ENCODE measurements at places on chromosomes 4 and X.

DNA sequence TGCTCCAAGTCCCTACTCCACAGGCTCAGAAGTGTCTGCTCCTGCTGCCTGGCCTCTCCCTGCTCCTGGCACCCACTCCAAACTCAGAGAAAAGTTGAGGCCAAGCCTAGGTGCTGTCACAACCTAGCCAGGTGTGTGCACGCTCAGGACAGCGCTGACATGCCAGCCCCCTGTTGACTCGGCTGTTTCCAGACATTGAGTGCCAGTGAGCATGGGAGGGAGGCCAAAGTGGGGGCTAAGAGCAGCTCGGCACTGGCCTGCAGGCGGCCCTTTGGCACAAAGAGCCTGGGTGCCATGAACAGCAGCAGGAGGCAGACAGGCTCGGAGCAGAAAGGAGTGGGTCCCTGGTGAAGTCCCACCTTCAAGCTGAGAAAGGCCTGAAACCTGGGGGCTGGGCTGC is 79.6 kb upstream of the DDX60 start:
- no peak for DNase-seq

GRCh38 chr4:153126137-153126536 is 78.1 kb upstream of the TRIM2 start:
- DNase-seq = no peak

DNA sequence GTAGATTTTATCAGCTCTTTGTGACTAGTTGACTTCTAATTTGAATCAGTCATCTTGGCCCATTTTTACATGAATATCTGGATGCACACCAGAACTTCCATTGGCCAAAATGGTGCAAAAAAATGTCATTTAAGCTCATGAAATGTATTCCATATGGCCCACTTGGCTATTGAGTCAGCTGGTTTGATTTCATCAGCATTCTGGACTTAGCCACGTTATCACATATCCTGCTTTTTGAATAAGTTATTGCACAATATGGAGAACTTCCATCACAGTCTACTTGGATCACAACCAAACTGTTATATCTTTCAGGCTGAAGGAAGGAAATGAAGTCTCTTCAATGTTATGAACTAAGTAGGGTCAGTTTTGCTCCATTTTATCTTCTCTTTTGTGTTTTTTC is 640.6 kb downstream of the PCDH7 start:
- DNase-seq = no peak

- DNase-seq = no peak
Observed at GRCh38 chr4:94341481-94342370, 910 bp downstream of the HPGDS start.

DNA sequence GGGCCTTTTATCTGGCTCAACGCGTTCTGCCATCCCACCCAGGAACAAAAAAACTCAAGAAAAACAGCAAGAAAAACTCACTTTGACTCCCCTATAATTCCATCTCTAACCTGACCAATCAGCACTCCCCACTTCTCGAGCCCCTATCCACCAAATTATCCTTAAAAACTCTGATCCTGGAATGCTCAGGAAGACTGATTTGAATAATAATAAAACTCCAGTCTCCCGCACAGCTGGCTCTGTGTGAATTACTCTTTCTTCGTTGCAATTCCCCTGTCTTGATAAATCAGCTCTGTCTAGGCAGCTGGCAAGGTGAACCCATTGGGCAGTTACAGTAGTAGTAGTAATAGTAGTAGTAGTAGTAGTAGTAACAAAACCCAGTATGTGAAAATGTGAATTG is 165.7 kb upstream of the CASK start:
- no peak for DNase-seq

DNA sequence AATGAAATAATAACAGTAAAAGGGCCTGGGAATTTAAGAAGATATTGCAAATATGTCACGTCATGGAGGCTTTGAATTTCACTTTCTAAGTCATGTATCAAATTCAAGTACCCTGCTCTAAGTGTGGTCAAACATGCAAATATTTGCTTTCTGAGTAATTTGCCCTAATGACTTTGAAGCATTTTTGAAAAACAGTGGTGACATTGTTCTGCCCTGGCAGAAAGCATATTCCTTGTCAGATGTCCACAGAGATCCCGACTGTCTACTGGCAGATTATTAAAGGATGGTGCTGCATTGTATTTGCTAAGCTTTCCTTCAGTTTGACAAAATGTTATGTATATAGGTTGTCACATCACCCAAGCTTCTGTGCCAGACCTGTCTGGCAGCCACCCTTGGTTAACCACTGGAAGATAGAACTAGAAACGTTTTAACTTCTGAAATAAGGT is 92.5 kb downstream of the ANK2 start:
- DNase-seq = no peak

- no peak for DNase-seq
Observed at GRCh38 chr4:62398318-62398717, 1198.2 kb downstream of the ADGRL3 start.

GRCh38 chr4:100795581-100795980 is 277.8 kb upstream of the EMCN start:
- no peak for DNase-seq

- no peak for DNase-seq
Observed at GRCh38 chr4:80257851-80258250, 8.6 kb upstream of the FGF5 start.

DNA sequence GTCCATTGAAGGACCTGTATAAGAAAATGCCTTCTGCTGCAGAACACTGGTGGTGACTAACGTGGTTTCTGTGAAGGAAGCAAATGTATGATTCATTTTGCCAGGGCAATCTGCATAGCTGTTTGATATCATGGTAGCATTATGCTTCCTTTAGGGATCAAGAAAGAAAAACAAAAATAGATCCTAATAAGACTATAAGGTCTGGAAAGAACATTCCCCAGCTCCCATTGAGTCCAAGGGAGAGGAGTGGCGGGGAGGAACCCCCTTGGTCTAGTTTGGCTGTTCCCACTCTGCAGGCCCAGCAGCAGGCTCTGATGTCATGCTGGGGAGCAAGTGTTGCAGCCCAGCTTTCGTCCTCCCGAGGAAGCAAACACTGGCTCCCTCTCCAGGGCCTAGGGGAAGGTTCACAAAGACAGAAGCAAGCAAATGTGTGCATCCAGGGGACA is 154.5 kb upstream of the GALNT7 start:
- DNase-seq = no peak

DNA sequence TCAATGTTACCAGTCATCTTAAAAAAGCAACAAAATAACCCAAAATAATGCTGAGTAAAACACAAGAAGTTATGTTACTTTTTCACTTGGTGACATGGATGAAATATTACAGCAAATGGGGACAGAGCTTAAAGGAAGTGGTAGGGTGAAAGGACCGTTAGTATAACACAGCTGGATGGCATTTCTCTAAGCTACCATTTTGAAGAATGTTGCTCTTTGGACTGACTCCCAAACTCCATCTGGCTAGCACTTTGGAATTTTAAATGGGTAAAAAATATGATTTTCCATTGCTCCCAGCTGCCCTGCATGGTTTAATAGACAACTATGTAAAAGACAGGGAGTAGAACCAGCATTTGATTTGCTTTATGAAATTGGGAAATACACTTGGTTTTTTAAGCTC is 27.6 kb downstream of the CLCN5 start:
- DNase-seq = no peak

GRCh38 chr4:11428899-11429698 is 405 bp upstream of the HS3ST1 start:
- DNase-seq = peak; percentile 30

- no peak for DNase-seq
Observed at GRCh38 chrX:23228454-23228853, 106.2 kb upstream of the PTCHD1 start.

GRCh38 chr4:128675083-128675482 is 134.4 kb upstream of the JADE1 start:
- DNase-seq = no peak

DNA sequence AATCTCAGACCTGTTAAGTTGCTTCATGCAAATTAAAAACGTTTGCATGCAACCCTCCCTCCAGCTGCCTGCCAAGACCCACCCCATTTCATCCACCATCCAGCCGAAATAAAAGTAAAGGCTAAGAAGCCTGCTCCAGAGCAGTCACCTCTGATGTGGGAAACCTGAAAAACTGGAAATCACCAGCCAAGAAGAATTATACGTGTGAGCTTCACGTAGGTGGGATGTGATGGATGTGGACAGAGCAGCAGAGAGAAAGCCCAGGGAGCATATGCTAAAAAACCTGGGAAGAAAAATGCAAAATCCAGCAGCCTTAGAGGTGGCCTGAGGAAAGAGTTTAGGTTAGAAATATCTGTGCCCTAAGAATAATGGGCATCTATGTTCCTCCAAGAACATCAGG is 160.6 kb upstream of the STS start:
- DNase-seq = no peak

DNA sequence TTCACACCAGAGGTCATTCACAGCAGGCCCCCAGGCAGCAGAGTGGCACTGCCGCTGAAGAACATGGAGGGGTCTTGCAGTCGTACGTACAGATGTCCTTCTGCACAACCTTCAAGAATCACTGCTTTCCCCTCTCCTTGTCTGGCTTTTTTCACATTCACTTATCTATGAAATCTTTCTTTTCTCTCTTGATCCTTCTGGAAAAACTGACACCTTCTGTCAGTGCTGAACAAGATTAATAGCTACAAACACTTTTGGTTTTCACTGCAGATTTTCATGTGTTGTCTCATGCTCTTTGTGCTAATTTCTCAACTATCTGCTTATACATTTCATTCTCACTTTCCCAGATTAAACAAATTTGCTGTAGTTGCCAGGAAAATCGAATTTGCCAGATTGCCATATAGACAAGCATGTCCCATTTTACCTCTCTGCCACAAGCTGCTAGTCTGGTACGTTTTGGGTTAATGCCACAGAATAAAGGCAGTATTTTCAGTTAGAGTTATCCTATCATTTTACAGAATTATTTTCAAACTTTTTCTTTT is 83.1 kb downstream of the RPS3A start:
- DNase-seq = no peak

DNA sequence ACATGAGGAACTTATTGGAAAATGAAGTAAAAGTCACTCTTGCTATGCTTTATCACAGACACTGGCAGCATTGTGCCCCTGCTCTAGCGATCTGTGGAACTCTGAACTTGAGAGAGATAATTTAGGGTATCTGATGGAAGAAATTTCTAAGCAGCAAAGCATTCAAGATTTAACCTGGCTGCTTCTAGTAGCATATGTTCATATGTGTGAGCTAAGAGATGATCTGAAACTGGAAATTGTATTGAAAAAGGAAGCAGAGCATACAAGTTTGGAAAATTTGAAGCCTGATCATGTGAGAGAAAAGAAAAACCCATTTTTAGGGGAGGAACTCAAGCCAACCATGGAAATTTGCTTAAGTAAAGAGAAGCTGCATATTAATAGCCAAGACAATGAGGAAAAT is 657.7 kb downstream of the TRAM1L1 start:
- DNase-seq = no peak

DNA sequence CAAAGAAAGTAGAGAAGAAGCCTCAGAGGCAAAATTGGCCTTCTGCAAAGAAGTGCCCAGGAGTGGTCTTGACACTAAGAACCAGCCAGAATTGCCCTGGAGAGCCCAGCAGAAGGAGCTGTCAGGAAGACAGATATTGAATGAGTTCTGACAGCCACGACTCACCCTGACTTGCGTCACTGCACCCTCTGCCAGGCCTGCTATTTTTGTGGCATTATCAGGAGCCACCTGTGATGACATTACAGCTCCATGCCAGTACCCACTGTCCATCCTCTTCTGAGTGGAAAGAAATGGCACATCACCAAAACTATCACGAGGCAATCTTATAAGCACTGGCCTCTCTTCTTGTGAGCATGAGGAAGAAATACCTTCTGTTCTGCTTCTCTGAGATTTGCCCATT is 67.7 kb downstream of the SMIM20 start:
- DNase-seq = no peak

GRCh38 chrX:129641941-129642340 is 12.8 kb downstream of the APLN start:
- DNase-seq = no peak

- DNase-seq = no peak
Observed at GRCh38 chrX:17415242-17415810, 40.3 kb downstream of the NHS start.

- DNase-seq = no peak
Observed at GRCh38 chrX:107565931-107566603, 62.2 kb upstream of the PRPS1 start.

GRCh38 chrX:30649859-30650258 is 3.4 kb upstream of the GK start:
- no peak for DNase-seq

DNA sequence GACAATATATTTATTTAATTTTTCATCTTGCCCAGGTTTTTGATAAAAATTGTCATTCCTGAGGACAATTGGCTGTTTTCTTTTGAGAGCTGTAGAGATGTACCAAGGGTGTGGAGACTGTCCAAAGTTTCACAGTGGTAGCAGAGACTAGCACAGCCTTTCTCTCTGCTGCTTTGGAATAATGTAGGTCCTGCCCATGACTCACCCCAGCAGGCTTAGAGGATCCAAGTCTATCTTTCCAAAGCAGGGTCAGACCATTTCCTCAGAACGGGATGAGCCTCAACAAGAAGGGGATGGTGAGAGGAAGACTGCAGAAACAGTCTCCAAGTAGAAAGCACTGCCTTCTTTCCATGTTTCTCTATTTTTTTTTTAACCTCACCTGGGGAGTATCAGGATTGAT is 131.5 kb upstream of the RPL34 start:
- no peak for DNase-seq

DNA sequence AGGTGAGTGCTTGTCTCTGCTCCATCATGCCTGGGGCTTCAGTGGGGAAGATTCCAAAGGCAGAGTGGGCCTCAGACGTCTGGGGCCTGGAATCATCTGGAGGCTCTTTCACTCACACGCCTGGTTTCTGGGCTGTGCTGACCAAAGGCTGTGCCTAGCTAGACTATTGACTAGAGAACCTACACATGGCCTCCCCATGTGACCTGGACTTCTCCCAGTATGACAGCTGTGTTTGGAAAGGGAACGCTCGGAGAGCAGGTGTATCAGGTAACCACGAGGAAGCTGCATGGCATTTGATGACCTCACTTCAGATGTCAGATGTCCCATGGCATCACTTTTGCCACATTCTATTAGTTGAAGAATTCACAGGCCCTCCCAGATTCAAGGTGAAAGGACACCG is 51.0 kb downstream of the ADGRL3 start:
- DNase-seq = no peak

DNA sequence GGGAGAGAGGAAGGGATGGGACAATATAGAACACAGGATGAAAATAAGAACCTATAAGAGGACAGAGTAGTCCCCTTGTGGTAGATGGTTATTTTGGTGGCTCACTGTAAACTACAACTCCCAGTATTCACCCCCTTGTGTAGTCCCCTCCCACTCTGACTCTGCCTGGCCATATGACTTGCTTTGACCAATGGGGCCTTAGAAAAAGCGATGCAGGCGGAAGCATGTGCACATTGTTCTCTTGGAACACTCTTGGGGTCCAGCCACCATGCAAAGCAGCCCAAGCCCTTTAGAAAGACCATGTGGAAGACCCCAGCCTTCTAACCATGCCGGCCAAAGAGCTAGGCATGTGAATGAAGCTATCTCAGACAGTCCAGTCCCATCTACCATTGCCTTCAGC is 415.0 kb downstream of the BCOR start:
- no peak for DNase-seq

DNA sequence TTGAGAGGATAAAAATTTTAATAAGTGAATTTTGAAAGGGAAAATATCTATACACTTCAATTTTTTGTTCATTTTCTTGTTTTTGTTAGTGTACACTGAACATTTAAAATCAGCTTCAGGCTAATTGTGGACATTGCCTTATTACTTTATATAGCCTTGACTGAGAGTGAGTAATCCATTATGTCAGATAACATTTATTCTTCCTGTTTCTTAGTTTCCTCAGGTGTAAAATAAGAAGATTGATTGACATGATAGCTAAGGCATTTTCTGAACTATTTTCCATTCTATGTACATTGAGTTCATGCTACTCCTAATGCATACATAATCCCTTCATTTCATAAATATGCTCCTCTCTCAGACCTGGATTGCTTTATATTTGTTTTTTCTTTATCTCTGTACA is 607.3 kb upstream of the AADAT start:
- no peak for DNase-seq

Measured in activated naive CD4-positive, alpha-beta T cell treated with Interleukin-2 at 50 U/mL for 16 hours (primary cell).